ENCODE measurements at places on chromosomes 2 and 18.

GRCh38 chr2:27727257-27727656, 44.3 kb upstream of the MRPL33 start:
- no peak for DNase-seq

DNA sequence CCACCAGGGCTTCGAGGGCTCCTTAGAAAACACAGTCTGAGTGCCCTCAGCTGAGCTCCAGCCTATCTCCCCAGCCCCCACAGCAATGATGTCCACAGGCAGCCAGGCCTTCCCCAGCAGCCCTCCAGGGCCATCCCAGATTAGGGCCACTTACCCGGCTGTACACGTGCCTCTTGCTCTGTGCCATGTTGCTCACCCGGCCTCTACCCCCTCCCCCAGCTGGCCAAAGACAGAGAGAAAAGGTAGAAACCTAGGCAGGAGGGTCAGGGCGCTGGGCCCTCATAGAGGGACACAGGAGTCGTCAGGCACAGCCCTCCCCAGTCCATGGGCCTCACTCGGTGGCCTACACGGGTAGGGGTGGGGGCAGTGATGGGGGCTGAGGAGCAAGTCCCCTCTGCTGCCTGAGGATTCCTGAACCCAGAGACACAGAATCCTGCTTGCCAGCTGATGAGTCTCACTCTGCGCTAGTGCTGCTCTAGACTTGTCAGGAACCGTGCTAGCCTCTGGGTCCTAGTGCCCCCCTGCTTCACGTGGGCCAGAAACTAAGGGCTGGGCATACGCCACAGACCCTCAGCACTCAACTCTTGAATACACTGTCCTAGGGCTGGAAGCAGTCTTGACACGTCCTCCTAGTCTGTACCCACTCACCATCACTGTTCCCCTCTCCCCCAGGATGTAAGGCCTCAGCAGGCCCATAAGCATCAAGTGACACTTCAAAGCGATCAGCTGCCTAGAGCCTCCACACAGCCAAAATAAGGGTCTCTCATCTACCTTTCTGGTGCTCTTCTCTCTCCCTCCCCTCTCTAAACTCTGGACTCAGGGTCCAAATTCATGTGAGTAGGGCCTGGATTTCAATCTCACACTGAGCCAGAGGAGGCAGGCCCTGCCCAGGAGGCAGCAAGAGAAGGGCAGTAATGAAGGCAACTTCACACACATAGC, at the start of gene DCTN1:
DCTN1 (minus strand) TSS at position 461 of the 939 bp plus-strand sequence; CDS start at position 187, 274 bp downstream.
- peak; percentile 4 for DNase-seq

- DNase-seq = no peak
Observed at GRCh38 chr2:102313025-102313424, 1.7 kb downstream of the IL1RL1 start.

- DNase-seq = no peak
Observed at GRCh38 chr2:20590704-20591515, 60.0 kb downstream of the HS1BP3 start.

DNA sequence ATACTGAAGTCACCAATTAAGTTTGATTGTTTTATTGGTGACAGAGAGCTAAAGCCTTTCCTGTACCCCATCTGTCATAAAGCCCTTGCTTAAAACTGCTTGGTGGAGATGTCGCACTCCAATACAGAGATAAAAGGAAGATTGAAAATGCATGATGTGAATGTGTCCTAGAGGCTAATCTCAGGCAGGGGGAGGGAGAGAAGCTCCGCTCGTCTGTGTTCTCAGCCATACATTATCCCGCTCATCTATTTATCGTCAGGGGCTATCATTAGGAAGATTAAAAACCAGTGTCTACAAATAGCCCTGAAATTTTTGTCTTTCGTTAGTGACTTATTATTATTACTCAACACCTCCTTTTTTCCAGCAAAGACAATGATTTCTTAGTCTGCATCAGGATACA, 110.3 kb downstream of the CMPK2 start:
- DNase-seq = no peak

DNA sequence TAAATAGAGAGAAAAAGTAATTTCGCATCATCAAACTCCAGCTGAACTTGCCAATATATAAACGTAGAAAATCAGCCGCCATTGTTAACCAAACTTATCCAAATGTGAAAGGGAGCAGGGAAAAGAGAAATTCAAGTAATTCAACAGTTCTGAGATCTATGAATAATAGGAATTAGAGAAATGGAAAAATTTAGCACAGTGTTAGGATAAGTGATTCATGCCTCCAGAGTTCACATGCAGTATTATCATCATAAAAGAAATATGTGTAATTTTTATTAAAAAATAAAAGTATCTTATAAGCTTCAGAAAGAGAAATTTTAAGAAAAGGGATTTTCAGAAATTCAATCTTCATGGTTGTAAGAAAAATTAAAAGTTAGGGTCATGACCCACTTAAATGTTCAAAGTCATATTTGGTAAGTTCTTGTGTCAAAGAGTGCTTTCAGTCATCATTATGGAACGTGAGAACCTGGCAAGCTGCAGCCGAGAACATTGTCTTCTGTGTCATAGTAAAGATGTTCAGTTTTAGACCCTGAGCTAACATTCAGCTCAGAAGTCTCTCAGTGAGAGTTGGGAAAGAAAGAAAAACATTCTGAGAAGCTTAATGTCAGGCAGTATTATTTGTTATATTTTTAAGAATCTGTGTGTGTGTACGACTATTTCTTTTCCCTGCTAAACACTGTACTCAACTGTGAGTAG, 414.3 kb upstream of the RGPD4 start:
- no peak for DNase-seq

GRCh38 chr2:33342171-33342570, 134.3 kb upstream of the RASGRP3 start:
- no peak for DNase-seq

DNA sequence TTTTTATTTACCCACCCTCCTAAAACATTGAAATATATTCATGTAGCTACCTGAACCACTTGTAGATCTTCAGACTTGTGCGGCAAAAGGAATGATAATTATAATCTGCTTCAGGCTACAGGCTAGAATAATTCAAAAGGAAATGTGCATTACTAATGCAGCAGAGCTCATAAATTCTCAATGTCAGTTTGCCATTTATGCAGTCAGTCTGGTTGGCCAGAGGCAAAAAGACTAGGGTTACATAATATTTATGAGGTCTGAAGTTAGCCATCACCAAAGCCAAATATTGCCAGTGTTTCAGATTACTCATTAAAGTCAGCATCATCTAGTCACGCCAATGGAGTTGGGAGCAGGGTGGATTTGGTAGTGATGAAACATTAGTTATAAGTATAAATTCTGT, 38.9 kb downstream of the METAP1D start:
- no peak for DNase-seq

DNA sequence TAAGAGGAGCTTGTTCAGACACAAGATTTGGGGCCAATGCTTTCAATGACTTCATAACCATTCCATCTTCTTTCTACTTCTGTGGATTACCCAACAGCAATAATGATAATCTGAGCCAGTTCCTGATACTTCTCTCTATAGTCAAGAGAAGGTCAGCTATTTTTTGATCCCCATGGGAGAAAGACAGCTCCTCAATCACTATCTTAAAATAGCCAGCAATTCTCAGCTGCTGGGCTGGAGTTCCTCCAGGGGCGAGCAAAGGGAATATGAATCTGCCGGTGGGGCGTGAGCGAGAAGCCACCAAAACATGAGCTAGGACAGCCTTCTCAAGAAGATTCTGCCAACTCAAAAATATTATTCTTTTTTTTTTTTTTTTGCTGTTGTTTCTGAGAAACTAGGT, at the start of gene TMEM182:
TMEM182 (plus strand) TSS at position 269 of the 400 bp plus-strand sequence. CDS start 187 bp downstream, outside the sequence.
- DNase-seq = no peak

GRCh38 chr18:49802623-49803022, 10.7 kb downstream of the ACAA2 start:
- no peak for DNase-seq

- no peak for DNase-seq
Observed at GRCh38 chr2:235914756-235915155, 253.4 kb downstream of the GBX2 start.

- DNase-seq = no peak
Observed at GRCh38 chr2:232896111-232896510, 26.0 kb downstream of the SNORC start.

GRCh38 chr2:85865539-85866164, 23.1 kb downstream of the ST3GAL5 start:
- no peak for DNase-seq

- no peak for DNase-seq
Observed at GRCh38 chr2:148546270-148546669, 98.3 kb upstream of the EPC2 start.

DNA sequence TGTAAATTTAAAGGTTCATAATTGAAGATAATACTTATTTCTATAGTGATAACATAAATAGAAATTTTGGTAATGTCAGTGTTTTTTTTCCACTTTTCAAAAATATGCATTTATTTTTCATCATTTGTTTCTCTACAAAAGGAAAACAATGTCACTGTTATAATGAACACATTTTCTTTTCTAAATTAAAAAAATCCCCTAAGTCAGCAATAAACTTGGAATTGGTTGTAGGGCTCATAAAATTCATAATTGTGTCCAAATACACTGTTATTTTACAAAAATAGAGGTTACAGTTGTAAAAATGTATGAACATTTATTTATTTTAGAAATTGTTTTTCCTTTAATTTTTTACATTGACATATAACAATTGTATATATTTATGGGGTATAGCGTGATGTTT, 26.4 kb upstream of the SERPINB12 start:
- no peak for DNase-seq

DNA sequence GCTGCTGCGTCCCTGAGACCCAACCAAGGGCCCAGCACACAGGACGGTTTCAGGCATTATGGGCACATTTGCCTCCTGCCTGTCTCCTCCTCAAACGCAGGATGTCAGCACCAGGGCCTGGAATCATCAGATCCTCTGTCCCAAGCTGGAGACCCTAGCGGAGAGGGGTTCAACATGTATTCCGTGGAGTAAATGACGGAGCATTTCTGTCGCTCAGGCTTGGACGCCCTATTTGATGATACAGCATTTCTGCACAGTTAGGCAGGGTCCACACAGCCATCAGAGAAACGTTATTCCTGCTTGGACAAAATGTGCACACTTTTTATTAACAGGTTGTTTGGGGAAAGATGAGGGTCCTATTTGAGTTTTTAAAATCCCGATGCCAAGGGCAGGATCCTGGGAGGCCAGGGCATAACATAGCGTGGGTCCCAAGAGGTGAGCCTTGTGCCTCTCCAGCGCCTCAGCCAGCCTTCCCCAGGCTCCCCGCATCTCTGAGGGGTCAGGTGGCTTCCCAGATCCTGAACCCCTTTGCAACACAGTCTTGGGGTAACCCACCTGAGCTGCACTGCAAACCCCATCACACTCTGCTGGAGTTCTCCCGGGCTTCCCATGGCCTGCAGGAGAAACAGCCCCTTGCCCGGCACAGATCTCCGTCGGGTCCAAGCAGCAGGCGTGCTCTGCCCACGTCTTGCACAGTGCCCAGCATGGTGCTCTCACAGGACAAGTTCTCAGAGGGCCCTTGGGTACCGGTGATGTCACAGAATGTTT, 319.7 kb upstream of the MYT1L start:
- no peak for DNase-seq

DNA sequence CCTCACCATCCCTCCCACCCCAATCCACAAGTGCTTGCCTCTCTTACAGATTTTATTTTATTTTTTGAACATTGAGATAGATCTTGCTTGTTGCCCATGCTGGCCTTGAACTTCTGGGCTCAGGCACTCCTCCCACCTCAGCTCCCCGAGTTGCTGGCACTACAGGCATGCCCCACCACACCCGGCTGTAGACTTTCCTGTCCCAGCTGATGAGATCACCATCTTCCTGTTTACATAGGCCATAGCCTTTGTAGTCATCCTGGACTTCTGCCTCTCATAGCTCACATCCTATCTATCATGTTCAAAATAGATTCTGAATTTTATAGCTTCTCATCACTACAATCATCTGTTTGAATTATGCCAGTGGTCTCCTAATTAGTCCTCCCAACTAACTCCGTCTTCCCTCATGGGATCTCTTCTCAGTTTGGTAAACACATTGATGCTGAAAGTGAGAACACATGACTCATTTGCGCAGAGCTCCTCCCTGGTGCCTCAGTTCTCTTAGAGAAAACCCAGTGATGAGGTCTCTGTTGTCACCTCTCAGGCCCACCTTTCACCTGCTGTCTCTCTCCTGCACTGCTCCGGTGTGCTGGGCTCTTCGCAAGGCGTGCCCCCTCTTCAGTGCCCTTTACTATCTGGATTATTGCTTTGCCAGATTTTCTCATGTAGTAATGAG, 243.0 kb downstream of the ZNF407 start:
- no peak for DNase-seq

- DNase-seq = no peak
Observed at GRCh38 chr2:127515383-127515915, 10.8 kb downstream of the IWS1 start.

- no peak for DNase-seq
Observed at GRCh38 chr18:36034299-36034895, 33.0 kb downstream of the RPRD1A start.

DNA sequence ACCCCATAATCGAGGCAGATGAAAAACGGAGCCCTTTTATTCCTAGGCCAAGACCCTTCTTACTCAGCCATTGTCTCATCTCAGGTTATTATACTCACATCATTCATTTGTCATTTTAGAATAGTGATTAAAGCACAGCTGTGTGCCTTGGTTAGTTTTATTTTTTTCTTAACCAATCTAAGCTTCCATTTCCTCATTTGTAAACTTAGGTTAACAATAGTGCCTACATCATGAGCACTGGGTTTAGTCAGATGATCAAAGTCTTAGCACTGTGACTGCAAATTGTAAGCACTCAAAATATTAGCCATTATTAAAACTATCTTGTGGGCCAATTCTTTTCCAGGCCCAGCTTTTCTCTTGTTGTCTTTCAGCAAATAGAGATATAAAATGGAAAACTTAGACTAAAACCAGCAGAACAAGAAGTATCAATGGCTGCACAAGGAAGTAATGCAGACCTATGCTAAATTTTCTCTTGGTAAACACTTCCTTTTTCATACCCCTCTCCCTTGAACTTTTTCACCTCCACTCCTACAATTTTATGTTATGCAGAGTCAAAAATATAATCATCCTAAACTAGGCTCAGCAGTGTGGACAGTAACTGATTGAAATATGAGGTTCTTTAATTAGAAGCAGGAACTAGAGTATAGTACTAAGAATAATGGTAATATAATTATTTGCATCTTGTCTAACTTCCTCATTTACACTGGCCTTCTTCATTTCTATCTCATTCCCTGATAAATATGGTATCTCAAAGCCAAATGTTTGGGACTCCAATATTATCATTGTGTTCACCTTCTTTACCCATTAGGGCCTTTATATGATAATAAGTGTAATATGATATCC, 21.5 kb upstream of the GALNT3 start:
- DNase-seq = no peak

Measured in NCI-H2029 treated with DMSO at 0.1 percent for 48 hours (cell line).